ENCODE measurements at places on chromosomes 7 and 10. TPM values are rescaled to one million over a fixed set of nuclear protein-coding genes. Genes with fewer than 3 reads are reported as not detected.

The ELFN1 gene
- total RNA-seq: 0.12 TPM

GRCh38 chr7:135980665-135981180 is 3.6 kb upstream of the MTPN start:
- DNase-seq: peak; percentile 86
- peak overlapping the region; percentile 78 for H3K27ac ChIP-seq
- peaks cover 40% of the 10 kb centered on the region for H3K4me1 ChIP-seq
- H3K4me3 ChIP-seq: peak overlapping the region; percentile 38
- peaks cover 2% of the 10 kb centered on the region for H3K36me3 ChIP-seq

The SLC13A1 gene
- 0.10 TPM for total RNA-seq

- H3K36me3 ChIP-seq: no peaks in the 10 kb centered on the region
- no peaks in the 10 kb centered on the region for H3K4me1 ChIP-seq
- no peaks in the 10 kb centered on the region for H3K27me3 ChIP-seq
- H3K4me3 ChIP-seq: no peak overlapping the region
- no peak overlapping the region for H3K27ac ChIP-seq
- DNase-seq: no peak
Measured at GRCh38 chr10:129099486-129099885, 367.6 kb upstream of the MGMT start.
